ENCODE measurements at places on chromosomes 4 and X.
A peak's percentile ranks its signal among the peaks of the same experiment; 100 is the strongest.

GRCh38 chr4:164383358-164384220 lies 370.3 kb upstream of the SMIM31 start:
- peak; percentile 51 for DNase-seq

DNA sequence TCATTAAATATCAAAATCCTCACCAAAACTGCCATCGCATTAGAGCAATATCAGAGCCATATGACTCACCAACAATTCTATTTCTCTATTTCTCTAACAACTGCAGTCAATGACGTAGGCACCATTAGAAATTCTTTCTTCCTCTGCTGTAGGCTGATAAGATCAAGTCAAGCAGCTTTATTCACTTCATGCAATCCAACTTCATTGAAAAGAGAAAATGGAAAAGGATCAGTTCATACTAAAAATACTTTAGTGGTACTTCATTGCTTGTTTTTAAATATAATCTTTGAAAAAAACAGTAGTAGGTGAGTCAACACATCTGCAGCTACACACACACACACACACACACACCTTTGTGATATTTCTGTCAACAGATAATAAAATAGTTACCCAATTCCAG lies 345.3 kb upstream of the TENM3 start:
- no peak for DNase-seq

GRCh38 chr4:75144475-75144874 lies 211.6 kb downstream of the PARM1 start:
- no peak for DNase-seq

GRCh38 chr4:11585506-11585905 lies 156.8 kb upstream of the HS3ST1 start:
- no peak for DNase-seq

DNA sequence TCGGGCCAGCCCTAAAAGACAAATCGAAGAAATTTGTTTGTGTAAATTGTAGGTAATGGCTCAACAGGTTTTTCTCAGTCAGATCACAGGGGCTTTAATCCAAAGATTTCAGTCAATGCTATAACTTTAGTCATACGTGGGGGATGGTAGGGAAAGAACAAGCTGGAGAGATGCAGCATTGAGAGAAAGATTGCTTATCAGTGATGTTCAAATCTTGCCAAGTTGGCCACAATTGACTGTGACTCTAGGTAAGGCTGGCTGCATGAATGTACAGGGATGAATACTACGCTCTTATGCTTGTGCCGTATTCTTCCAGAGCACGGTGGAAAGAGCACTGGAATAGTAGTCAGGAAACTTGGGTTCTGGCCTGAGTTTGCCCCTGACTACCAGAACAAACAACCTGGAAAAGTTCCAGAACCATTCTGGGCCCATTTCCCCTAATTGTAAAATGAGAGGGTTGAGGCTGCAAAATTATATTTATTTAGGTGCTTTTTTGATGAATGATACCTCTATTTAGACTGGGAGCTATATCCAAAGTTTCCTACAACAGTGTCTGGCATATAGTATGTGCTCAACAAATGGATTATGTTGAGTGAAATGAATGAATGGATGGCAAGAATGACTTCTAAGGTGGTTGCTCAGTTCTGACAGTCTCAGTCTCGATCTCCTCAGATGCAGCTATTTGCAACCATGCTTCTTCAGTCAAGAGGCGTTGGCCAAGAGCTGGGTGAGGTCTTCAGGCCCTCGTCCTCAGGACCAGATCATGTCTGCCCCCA lies 44.4 kb downstream of the TSC22D3 start:
- no peak for DNase-seq

DNA sequence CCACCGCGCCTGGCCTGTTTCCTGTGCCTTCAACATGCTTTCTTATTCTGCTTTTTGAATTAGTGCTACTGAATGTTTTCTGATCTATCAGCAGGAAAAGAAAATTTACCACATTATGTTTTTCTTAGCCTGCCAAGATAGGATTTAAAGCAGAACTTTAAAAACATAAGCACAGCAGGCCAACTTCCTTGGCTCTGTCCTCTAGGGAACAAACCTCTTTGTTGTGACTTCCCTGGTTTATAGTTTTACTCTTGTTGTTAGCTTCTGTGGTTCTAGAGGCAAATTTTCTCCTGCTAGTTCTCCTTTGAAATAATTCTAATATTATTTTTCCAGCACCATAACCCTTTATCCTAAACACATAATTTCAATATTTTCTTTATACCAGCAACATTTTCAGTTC lies 605.1 kb downstream of the ADGRL3 start:
- DNase-seq = no peak

GRCh38 chrX:1249101-1249887 lies 19.3 kb upstream of the CSF2RA start:
- DNase-seq = no peak

DNA sequence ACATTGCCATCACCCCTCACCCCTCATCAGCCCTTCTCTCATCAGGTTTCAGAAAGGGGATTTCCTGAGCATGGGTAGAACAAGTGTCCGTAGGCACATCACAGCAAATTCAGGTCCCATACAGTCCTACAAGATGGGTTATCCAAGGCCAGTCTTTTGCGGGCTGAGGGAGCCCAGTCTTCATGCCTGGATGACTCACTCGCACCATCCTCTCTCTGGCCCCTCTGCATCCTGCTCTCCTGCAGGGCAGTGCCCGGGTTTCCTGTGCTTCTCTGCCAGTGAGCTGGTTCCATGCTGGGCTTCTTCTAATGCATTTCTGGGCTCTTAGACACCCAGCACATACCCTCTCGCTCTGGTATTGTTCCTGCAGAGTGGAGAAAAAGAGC lies 7.3 kb upstream of the INTS6L start:
- no peak for DNase-seq

GRCh38 chr4:8672486-8672885 lies 79.9 kb downstream of the CPZ start:
- no peak for DNase-seq

DNA sequence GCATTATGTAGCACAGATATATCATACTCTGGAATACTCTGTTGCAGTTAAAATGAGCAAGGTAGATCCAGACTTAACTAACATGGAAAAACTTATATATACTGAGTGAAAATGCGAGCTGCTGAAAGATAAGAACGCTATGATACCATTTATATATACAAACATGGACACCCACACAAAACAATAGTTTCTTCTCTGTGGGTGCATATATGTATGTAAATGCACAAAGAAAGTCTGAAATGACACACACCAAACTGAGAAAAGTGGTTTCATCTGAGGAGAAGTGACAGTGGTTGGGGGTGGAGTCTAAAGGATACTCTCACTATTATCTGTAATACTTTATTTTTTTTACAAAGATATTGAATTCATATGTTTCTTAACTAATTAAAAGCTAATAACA lies 12.2 kb upstream of the FGF2 start:
- no peak for DNase-seq

DNA sequence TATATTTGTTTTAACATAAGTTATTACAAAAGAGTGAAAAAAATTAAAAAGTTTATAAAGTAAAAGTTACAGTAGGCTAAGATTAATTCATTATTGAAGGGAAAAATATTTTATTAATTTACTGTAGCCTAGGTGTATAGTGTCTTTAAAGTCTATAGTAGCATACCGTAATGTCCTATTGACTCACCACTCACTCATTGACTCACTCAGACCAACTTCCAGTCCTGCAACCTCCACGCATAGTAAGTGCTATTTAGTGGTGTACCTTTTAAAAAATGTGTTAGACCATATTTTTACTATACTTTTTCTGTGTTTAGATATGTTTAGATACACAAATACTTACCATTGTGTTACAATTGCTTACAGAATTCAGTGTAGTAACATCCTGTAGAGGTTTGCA lies 841.1 kb downstream of the CENPC start:
- DNase-seq = no peak

DNA sequence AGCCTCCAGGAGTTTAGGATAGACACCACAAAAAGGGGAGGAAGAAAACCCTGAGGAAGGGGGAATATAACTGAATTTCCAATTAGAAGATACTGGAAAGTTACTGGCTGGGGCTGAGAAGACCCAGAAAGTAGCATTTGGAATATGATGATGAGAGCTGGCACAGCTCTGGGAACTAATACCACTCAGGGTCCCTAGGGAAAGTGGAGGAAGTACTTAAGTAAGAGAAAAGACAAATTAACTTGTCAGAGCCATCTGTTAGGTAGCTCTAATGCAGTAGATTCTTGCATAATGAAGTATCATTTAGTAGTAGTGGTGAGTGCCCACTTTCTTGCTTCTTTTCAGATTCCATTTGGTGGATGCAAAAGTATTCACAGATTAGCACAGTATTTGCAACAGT lies 90.8 kb upstream of the TSPAN5 start:
- peak; percentile 90 for DNase-seq

- no peak for DNase-seq
Measured at GRCh38 chrX:40083120-40083978, 14.4 kb downstream of the BCOR start.

DNA sequence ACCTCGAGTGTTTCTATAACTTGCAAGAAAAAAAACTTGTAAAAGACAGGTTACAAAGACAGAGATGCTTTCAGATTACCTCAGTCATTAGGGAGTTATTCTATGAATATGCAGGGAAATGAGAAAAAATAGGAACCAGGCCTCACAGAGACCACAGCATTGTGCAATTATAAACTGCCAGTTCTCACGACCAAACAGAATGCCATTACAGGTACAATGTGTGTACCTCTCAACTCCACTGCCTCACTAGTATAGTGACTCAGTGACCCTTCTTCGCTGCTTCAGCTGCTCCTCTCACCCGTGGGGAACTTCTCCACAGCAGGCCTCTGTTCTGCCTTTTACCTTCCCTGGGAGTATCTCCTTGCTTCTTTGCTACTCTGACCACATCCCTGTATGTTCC lies 2.3 kb upstream of the HTATSF1 start:
- DNase-seq = no peak

DNA sequence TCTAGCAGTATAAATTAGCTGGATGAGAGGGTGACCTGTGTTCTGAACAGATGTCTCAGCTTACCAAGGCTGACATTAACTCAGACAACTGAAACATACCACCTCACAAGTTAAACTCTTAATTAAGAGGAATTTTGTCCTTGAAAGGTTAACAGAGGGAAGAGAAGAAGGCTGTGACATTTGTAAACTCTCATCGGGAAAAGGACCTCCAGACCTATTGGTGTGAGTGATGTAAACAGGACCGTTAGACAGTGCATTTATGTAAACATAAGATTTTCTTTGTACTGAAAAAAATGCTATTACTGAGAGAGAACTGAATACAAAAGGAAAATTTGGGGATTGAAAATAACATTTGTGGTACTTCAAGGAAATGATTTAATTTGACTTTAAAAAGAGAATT lies 308.4 kb upstream of the DIAPH2 start:
- no peak for DNase-seq

GRCh38 chr4:19063662-19064061 lies 1042.1 kb upstream of the LCORL start:
- no peak for DNase-seq

- DNase-seq = no peak
Measured at GRCh38 chrX:18757956-18758932, 50.8 kb downstream of the PPEF1 start.

DNA sequence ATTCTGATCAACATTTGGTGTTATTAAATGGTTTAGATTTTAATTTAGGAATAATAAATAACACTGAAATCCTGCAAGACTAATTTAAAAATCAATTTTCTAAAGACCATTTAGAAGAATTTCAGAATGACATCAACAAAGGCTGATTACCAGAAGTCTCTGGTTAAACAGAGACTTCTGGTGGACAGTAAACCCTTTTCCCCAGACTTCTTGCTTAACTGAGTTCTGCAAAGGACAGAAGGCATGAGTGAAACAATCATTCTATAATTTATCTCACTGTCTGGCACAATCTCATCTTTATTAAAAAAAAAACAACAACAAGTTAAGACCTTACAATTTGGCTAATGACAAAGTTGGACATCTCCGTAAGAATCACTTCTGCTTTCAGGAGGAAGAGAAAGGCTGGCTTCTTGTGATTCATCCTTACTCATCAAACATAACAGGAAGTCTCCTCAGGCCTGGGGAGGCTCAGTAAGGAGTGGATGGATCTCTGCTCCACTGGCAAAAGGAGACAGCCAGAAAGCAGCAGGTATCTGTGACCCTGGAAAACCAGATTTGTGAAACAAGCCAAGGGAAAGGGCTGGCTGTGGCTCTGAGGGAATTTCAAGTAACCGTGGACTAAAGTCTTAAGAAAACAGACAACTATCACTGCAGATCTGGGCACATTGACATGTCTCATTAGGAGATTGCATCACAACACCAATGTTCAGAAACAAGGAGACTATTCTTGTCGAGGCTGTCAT lies 908 bp upstream of the TLR6 start:
- no peak for DNase-seq

GRCh38 chr4:176981074-176981473 lies 188.4 kb upstream of the VEGFC start:
- no peak for DNase-seq

DNA sequence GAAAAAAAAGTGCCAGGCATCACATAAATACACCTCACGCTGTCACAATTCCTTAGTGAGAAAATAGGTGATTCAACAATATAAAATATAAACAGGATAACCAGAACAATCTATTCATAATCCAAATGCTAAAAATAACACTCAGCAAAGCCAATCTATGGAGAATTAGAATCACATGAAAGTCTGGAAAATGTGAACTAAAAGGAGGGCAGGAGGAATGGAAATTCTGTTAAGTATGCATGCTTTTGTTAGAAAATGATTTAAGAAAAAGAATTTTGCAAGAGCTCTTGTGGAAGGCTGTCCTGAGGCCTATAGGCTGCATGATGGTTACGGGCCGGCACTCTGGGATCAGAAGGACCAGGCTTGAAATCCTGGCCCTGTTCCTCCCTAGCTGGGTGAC lies 70.6 kb upstream of the PROM1 start:
- no peak for DNase-seq

GRCh38 chr4:8108261-8108660 lies 50.4 kb downstream of the ABLIM2 start:
- DNase-seq = no peak

- no peak for DNase-seq
Measured at GRCh38 chr4:628821-629635, 3.7 kb downstream of the PDE6B start.

GRCh38 chr4:1041147-1041935 lies 29.9 kb downstream of the FGFRL1 start:
- DNase-seq = no peak

DNA sequence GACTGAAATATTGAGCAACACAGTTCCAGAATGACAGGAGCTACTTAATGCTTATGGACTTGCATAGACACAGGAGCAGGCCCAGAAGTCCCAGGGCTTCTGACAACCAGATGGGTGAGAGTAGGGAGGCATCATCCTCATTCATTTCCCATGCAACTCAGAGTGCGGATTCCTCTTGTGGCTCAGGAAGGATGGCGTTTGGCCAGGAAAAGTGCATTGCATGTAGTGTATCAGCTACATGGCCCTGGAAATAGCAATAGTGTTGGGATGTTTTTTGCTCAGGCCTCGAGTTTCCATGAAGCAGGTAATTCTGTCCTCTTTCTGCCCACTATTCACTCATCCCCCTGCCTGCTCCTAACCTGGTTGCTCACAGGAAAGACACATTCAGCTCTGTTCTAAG lies 136.6 kb downstream of the PDGFRA start:
- DNase-seq = no peak

DNA sequence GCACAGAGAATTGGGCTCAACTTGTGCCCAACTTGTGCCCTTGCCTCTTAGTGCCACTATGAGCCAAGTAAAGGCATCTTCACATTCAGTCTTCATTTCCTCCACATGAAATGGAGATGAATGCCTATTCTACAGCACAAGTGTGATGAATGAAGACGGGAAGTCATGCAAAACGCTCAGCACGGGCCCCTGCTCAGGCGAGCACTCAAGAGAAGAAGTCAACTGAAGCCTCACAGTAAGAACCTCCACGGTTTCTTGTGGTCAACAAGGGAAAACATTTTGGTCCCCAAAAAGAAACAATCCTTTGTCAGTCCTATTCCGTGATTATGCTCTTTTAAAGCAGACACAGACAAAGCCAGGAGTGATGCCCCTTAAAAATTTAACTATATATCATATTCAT lies 87.0 kb downstream of the IRF2 start:
- no peak for DNase-seq

All from NCI-H82 (cell line).